ENCODE measurements at places on chromosomes 2 and 18.

DNA sequence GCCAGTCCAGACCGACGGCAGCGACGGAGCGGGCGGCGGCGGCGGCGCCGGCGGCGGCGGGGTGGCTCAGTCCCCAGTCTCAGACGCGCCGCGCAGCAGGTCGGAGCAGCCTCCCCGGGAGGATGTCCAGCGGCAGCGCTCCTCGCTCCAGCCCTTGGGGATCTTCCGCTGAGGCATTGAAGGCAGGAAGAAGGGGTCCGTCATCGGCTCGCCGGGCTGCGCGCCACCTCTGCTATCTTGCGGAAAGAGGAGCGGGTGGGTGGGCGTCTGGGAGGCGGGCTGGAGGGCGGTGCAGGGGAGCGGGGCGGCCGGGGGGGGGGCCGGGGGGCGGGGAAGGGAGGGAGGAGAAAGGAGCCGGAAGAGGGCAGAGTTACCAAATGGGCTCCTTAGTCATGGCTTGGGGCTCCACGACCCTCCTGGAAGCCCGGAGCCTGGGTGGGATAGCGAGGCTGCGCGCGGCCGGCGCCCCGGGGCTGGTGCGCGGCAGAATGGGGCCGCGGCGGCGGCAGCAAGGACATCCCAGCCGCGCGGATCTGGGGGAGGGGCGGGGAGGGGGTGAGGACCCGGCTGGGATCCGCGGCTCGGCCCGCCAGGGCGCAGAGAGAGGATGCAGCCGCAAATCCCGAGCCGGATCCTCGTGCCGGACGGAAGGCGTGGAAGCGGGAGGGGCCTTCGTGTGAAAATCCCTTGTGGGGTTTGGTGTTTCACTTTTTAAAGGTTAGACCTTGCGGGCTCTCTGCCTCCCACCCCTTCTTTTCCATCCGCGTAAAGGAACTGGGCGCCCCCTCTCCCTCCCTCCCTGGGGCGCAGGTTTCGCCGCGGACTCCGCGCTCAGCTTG is at the start of gene NETO1:
Gene NETO1 (minus strand): TSS at position 242 of the 839 bp plus-strand sequence. CDS start 696 bp downstream, outside the sequence.
- no peak for DNase-seq

- DNase-seq: no peak
Observed at GRCh38 chr18:10379522-10379921, 74.9 kb upstream of the APCDD1 start.

DNA sequence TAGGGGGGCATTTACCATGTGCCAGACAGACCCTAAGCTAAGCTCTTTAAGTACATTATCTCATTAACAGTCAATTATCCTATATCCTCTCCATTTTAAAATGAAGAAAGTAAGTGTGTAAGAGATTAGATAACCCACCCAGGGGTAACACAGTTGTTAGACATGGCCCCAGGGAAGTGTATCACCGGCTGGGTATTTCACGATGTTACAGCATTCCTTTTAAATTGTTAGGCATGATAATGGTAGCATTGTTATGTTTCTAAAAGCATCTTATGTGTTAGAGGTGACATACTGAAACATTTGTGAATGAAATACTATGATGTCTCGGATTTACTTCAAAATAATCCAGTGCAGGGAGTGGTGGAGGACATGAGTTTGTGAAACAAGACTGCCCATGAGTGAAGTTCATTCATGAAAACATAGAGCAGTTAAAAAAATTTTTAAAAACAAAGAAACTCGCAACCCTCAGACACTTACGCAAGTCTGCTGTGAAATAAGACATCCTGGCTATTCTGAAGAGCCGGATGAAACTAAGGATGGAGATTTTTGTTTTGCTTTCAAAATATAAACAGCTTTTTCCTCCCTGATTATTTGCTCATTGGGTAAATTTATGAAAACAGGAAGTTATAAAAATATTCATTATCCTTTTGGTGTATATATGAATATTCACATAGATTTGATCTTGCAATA is 54.9 kb downstream of the IL1RL2 start:
- DNase-seq: no peak

- no peak for DNase-seq
Observed at GRCh38 chr2:18987592-18988073, 370.8 kb downstream of the OSR1 start.

- DNase-seq: no peak
Observed at GRCh38 chr2:100185105-100185504, 42.7 kb upstream of the AFF3 start.

DNA sequence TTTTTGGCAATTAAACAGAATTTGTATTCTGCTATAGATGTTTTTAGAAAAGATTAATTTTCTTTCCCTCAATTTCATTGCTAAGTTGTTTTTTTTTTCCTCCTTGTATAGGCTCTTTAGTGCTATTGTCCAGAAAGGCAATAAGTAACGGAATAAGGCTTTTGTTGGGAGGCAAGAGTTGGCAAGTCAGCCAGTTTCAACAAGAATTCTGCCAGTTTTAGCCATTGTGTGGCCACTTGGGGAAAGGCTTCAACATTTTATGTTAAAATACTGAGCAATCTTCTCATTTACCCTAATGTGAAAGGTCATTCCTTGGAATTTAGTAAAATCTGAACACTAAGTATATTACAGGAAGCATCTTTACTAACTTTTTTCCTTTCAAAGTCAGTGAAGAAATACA is 9.6 kb downstream of the CALCRL start:
- no peak for DNase-seq

- DNase-seq: no peak
Observed at GRCh38 chr2:70522627-70523026, 31.0 kb downstream of the TGFA start.
